ENCODE measurements at places on chromosomes 11 and 22.

DNA sequence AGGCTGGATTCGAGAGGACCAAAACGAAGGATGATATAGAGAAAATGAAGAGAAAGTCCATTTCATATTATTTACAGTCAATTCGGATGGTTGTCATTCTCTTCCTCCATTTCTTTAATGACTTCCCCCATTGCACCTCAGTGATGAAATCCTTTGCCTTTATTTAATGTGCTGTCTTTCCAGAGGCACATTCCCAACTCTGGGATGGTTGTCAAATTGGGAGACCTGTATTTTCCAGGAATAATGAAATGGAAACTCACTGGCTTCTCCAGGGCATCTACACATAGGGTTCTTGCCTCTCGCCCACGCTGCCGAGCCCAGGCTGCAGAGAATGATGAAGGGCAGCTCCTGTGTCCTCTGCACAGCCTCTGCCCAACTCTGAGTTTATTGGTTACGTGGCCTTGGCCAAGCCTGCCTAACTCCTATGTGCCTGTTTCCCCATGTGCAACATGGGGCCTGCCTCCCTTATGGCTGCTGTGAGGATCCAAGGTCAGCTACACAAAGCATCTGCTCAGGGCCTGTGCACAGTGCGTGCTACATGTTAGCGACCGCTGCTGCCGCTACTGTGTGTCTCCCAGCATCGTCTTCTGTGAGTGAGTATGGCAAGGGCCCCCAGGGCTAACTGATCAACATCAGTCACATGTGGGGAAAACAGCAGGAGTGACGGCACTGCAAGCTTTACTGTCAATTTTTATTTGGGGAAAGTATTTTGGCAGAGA lies 81.5 kb upstream of the BID start:
- DNase-seq = no peak

- DNase-seq = no peak
Observed at GRCh38 chr11:64866173-64866491, 12.3 kb downstream of the EHD1 start.

- DNase-seq = no peak
Observed at GRCh38 chr22:37734964-37735451, 38.2 kb downstream of the TRIOBP start.

DNA sequence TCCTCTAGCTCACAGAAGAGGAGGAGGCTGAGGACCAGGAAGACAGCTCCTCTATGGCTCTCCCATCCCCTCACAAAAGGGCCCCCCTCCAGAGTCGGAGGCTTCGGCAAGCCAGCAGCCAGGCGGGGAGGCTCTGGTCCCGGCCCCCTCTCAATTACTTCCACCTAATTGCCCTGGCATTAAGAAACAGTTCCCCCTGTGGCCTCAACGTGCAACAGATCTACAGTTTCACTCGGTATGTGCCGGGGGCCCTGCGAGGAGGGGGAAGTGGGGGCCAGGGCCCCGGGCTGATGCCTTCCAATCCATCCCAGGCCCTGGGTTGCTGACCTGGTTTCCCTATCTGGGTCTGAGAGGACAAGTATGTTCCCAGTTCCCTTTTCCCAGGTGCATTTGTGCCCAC lies 7.9 kb downstream of the FOXR1 start:
- no peak for DNase-seq

- DNase-seq = peak; percentile 77
Observed at GRCh38 chr11:121024989-121025388, 1.1 kb downstream of the TBCEL start.

GRCh38 chr22:37739611-37740049 lies 42.8 kb downstream of the TRIOBP start:
- no peak for DNase-seq

DNA sequence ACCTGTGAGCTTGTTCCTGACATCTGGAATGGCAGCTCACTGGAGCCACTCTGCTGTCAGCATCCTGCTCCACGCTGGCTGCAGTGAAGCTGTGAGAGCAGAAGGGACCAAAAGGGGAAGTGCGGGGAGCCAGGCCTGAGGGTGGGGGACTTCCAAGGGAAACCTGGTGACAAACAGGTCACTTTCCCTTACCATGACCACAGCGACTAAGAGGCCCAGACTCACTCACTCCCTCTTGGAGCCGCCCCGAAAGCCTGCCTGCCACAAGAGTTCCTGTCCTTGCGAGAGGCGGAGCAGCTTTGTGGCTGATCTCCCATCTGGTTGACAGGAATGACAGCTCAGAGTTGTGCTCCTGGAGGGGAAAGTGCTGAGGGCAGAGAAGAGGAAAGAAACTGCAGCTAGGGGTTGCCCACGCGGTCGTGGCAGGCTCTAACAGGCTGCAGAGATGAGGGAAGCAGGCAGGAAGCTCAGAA lies 183.8 kb upstream of the NTM start:
- no peak for DNase-seq

- DNase-seq = peak; percentile 75
Observed at GRCh38 chr11:73335204-73335923, 27.3 kb downstream of the ARHGEF17 start.

GRCh38 chr22:45064313-45065278 lies 54.8 kb upstream of the PHF21B start:
- no peak for DNase-seq

- no peak for DNase-seq
Observed at GRCh38 chr11:129840236-129840635, 24.6 kb downstream of the TMEM45B start.

GRCh38 chr11:96167787-96168186 lies 175.2 kb downstream of the MAML2 start:
- DNase-seq = no peak

GRCh38 chr11:59259867-59260475 lies 47.2 kb upstream of the MPEG1 start:
- DNase-seq = no peak

- DNase-seq = no peak
Observed at GRCh38 chr11:12377106-12377823, at the start of gene PARVA. Gene PARVA, plus strand, starts transcription at chr11:12377571. Its CDS starts 77 bp downstream, at chr11:12377648.

DNA sequence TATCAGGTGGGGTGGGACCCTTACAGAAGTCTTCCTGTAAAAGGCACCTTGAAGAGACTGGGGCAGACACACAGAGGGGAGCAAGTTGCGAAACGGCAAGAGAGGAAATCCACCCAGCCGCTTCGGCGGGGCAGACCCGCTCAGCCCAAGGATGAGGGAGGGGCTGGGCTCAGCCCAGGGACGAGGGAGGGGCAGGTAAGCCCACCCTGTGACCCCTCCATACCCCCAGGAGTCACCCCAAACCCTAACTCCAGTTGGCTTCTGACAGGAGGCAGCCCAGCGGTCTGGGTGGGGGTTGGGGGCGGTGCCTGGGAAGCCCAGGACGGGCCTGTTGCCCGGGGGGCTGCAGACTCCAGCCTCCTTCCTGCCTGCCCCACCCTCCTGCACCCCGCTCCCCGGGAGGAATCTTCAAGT lies 965 bp downstream of the OSBPL5 start:
- DNase-seq = no peak

All from hematopoietic multipotent progenitor cell treated with erythropoietin and hydrocortisone succinate and interleukin-3 and kit ligand, for 17 days (in vitro differentiated cells).